Stimulated activated CD8-positive, alpha-beta memory T cell treated with anti-CD3 and anti-CD28 coated beads, Interleukin-4, amount 100 ng/mL, for 1 hour (primary cell): ENCODE measurements at places on chromosomes 4 and X.

- no peak for DNase-seq
Observed at GRCh38 chr4:3073158-3074077, 920 bp downstream of the HTT-AS start.

DNA sequence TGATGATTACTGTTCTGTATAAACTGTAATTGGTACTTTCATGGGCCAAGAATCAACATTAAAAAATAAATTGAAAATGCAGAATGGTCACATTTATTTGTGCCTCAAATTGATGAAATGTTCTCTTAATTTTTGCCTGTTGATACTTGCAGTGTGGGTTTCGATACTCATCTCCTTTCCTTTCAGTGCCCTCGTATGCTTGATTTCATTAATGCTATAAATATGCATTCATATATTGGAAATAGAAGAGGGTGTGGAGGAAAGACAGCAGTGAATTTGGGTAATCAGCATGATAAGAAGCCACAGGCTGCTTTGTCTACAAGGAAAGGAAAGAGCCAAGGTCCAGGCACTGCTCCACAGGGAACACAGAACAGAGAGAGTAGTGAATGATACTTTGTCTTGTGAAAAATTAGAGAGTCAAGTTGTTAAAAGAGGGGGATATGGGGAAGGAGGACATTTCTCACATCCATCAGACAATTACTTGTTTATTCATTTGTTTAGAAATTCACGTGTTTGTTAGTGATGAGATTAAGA is 1.0 kb upstream of the DDX60 start:
- no peak for DNase-seq

- no peak for DNase-seq
Observed at GRCh38 chr4:165627548-165627947, 245.5 kb upstream of the TLL1 start.

DNA sequence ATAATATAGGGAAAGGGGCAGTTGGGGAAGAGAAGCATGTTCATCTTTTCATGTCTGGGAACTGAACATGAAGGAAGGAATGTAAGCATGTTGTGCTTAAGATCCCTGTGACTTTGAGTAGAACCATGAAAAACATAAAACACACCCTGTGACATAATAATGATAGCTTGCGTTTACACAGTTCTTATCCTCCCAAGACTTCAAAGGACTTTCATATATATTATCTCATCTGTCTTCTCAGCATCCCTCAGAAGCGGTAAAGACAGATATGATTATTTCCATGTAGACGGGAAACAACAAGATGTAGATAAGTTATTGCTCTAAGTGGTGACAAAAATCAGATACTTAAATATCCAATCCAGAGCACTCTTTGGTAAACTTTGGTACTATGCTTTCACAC is 3.3 kb upstream of the SH3RF1 start:
- no peak for DNase-seq

DNA sequence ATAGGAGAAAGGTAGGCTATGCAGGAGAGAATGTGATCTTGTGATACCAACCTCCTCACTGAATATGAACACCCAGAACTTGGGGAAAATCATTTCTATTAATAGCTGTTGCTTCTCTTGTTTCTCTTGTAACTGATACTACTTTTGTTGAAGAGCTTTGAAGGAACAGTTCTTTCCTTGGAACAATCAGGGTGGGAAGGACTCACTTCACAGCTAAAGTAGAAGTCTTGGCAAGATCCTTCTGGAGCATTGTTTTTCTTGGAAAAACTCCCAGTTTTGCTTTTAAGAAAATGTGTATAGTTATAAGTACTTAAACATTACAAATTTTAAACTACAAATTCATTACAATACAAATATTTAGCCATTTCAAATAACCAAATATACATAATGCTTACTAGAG is 19.1 kb upstream of the XK start:
- DNase-seq, result no peak

- no peak for DNase-seq
Observed at GRCh38 chrX:28108186-28108945, 127.1 kb upstream of the DCAF8L1 start.

GRCh38 chr4:176270669-176271068 is 1.6 kb upstream of the ASB5 start:
- no peak for DNase-seq

GRCh38 chrX:144946666-144947065 is 300.6 kb upstream of the SPANXN1 start:
- DNase-seq, result no peak

DNA sequence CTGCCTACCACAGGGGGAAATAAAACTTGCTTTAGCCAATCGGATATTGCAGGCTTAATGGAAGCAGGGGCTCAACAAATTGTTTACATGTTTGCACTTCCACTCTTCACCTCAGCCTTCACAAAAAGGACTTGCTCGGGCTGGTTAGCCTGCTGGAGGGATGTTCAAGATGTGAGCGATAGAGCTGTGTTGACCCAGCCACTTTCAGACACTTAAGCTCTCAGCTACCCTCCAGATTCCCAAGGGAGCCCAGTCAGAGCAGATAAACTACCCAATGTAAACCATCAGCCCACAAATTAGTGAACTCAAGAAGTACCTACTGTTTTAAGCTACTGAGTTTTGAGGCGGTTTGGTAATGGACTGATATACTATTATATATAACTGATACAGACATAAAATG is 508.4 kb upstream of the FTHL17 start:
- DNase-seq, result no peak

- no peak for DNase-seq
Observed at GRCh38 chr4:173152104-173152503, 16.5 kb upstream of the GALNT7 start.

DNA sequence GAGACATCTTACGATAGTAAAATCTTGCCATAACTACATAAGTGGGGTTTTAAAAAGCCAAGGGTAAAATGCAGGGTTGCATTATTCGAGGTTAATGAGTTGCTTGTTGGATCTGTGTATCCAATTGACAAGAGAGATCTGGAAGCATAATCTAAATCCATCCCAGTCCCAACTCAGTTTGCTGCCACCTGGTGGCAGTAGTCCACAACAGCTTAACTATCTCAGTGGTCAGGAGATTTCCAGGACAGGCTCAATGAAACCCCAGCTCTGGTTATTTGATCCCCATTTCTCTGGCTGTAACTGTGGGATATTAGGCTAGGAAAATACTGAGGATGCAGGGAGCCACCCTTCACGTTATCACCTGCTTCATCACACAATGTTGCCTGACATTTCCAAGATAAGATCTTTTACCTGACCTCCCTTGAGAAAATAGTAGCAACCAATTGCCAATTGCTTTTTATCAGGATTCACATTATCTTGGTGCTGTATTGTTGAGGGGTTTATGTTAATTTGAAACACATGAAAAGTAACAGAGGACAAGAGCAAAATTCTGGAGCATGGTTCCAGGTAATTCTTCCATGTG is 88.2 kb upstream of the TNIP3 start:
- DNase-seq, result peak; percentile 14

GRCh38 chr4:111628437-111628836 is 516.8 kb upstream of the FAM241A start:
- no peak for DNase-seq

- DNase-seq, result no peak
Observed at GRCh38 chr4:25484243-25484721, 107.2 kb downstream of the ANAPC4 start.

GRCh38 chrX:13043138-13043537 is 1.3 kb downstream of the FAM9C start:
- DNase-seq, result no peak

- DNase-seq, result no peak
Observed at GRCh38 chr4:71713611-71714203, 70.2 kb downstream of the GC start.

DNA sequence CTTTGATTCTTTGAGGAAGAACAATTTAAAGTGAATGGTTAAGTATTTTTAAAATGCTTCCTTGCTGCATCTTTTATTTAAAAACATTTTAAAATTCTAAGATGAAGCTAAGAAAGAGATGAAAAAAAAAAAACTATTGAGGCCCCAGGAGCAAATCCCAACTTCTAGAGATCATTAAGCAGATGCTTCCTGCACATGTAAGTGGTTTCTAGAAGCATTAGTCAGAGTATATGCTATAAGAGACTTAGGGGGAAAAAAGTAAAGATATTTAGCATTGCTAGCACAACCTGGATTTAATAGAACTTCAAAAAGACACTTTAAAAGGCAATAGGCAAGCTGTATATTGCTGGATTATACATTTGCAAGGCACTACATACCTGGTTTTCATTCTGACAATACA is 64.7 kb downstream of the ZNF827 start:
- no peak for DNase-seq

GRCh38 chr4:168647646-168648375 is 151.0 kb downstream of the PALLD start:
- DNase-seq, result no peak

DNA sequence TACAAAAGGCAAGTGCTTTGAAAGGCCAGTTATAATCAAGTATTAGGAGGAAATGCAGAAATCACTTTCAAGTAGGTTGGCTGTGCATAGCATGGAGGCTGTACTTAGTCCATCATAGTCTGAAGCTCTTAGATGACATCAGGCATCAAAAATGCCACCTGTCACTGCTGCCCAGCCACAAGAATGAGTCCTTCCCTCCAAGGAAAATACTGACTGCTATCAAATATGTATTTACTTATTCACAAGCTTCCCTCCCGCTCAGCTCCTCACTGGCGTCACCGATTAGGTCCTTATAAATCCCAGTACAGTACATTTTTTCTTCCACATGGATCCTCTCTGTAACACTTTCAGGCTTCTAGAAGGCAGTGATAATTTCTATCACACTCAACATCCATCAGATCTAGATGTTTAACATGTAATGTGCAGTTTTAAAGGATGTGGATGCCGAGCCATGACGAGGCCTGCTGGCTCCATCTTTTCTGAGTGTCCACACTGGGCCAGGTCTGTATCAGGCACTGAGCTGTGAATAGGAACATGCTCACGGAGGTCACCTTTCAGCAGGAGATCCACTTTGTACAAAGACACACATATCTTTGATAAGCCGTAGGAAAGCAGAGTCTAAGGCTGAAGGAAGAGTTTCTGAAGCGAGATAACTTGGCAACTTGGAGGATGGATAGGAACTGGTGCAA is 121.9 kb downstream of the PALLD start:
- no peak for DNase-seq

DNA sequence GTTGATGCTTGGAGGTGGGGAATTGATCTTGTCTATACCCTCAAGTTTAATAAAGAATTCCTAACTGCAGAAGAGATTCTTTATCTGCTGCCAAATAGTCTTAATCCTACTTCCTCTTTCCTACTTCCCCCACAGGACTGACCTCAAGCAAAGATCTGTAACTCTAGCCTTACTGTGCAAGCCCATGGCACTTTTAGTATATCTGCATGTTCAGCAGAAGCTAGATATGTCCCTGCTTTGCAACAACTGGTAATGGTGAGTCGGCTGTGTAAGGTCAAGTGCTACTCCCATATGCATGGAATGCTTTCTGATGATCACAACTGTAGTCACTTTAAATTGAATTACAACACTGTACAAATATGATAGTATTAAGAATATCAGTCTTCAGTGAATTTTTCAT is 26.3 kb upstream of the PDS5A start:
- no peak for DNase-seq

GRCh38 chr4:112765317-112765974 is 128.5 kb downstream of the LARP7 start:
- no peak for DNase-seq

DNA sequence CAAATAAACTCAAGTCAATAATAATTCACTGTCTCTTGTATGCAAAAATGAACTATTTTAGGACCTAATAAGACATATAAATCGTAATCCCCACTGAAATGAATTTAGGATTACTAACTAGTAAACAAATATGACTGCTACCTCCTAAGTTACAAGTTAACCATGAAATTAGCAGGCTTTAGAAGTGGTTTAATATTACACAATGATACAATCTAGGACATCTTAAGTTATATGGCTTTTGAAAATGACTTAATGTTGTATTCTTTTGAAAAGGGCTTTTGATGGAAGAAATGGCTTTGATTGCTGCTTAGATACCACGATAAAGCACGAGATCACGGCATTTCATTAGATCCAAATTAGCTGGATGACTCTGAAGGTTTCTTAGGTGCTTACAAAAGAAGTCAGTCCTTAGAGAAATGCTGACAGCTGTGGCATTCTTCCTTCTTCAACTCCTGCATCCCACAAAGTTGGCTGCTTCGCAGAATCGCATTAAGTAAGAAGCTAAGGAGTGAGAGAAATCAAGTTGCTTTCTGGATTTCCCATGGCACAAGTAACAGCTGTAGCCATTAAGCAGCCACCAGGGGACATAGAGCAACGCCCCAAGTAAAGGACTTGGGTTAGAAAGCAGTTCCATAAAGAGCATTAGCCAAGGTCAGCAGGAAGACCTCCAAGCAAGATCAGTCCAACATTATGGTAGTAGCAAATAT is 6.9 kb downstream of the SLC10A7 start:
- no peak for DNase-seq

DNA sequence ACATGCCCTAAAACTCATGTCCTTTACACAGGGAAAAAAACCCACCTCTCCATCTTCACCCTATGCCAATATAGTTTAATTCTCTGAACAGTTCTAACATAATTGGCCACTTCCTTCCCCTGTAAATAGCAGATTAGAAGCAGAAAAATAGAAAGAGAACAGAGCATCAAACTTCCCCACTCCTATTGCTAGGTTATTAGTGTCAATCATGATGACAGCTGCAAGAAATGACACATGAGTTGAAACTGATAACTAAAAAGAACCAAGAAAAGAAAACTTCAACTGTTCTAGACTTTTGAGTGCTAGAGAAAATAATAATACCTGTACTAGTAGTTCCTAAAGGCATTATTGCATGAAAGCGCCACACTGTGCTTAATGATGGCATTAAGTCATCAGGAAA is 284.5 kb upstream of the TRPC5 start:
- DNase-seq, result no peak

DNA sequence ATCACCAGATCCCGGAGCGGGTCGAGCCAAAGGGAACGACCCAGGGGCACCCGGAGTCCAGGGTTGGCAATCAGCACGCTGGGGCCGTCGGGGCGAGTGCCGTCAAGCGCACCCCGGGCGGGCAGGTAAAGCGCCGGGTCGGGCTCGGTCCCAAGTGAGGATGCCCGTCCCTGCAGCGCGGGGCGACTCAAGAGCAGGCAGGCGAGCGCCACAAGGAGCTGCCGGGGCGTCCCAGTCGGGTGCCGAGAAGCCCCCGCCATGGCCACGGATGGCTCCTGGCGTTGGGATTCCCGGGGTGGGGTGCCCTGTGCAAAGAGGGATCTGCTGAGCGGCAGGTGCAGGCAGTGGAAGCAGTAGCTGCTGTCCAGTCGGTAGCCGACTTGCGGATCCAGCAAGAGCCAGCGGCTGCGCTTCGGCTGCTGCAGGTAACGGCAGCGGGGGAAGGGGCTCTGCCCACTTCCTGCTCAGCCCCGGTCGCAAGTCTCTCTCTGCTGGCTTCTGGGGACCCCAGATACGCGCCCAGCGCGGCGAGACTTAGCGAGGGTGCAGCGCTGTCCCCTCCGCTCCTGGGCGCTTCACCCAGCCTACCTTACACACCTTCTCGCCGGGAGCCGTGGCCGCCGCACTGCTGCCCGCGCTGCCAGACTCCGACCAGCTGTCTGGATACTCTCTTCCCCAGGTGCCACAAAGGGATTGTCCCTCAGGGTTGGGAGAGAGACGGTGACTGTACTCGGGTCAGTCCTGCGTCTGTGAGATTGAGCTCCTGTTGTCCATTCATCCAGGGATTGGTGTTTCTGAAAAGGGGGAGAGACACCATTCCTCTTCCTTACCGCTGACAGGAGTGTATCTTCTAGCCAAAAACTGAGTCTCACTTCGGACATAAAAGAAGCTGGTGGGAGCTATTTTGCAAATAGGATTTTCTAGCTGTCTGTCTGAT is at the start of gene FREM3:
Gene FREM3 (minus strand): TSS at position 260 of the 937 bp plus-strand sequence. CDS start 0 bp downstream, at position 260.
- DNase-seq, result no peak

- DNase-seq, result no peak
Observed at GRCh38 chr4:54588404-54588803, 69.4 kb upstream of the KIT start.

- DNase-seq, result no peak
Observed at GRCh38 chr4:139658586-139659382, 6.8 kb upstream of the MGST2 start.
